ENCODE measurements at places on chromosomes 3 and 15.
A peak's percentile ranks its signal among the peaks of the same experiment; 100 is the strongest.

- DNase-seq: no peak
Observed at GRCh38 chr3:38738630-38739395, 77.2 kb downstream of the SCN10A start.

DNA sequence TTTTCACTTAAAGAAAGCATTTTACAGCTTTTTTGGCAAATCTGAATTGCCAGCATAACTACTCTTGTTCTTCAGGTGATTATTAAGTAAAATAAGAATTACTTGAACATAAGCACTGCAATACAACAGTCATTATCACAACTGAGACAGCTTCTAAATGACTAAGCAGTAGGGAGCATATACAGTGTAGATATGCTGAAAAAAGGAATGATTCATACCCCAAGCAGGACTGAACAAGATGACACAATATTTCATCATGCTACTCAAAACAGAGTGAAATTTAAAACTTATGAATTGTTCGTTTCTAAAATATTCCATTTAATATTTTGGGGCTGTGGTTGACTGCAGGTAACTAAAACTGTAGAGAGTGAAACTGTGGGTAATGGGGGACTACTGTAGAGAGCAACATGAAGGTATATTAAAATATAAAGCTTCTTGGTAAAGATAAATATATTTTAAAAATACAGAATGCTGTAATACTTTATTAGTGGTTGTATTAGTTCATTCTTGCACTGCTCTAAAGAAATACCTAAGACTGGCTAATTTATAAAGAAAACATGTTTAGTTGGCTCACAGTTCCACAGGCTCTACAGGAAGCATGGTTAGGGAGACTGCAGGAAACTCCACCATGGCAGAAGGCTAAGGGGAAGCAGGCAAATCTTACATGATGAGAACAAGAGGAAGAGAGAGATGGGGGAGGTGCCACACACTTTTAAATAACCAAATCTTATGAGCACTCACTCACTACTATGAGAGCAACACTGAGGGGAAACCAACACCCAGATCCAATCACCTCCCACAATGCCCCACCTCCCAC is 84.8 kb downstream of the DCLK3 start:
- no peak for DNase-seq

- DNase-seq: no peak
Observed at GRCh38 chr15:35244227-35244626, 159.1 kb upstream of the NANOGP8 start.

- DNase-seq: no peak
Observed at GRCh38 chr3:139326131-139326530, 17.7 kb upstream of the MRPS22 start.

- no peak for DNase-seq
Observed at GRCh38 chr3:107110596-107111305, 266.5 kb upstream of the CCDC54 start.

DNA sequence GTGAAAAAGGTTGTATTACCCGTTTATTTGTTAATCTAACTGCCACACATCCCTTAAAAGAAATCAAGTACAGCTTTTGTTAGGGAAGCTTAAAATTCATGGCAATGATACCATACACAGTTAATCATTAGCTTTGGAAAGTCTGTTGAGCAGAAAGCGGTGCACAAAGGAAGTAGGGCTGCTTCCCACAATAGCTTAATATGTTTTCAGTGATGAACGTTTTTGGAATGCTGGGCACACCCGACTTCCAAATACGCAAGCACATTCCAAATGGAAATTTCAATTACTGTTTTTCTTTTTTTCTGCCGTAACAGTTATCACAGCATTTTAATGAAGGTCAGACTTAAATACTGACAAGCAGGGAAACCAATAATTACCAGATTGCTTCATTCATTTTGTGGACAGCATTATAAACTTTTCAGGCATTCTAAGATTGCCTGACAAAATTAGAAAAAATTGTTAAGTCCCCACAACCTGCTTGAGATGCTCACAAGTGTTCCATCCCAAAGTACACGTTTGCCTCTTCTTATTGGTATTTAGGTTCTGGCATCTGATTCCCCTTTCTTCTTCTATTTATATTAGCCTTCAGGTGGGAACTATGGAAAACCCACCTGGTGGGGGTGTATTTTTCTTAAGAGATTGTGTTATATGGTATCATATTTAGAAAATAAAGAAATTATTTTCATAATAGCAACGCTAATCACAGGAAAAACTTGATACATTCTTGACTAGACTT is 1.1 kb upstream of the ECT2 start:
- no peak for DNase-seq

DNA sequence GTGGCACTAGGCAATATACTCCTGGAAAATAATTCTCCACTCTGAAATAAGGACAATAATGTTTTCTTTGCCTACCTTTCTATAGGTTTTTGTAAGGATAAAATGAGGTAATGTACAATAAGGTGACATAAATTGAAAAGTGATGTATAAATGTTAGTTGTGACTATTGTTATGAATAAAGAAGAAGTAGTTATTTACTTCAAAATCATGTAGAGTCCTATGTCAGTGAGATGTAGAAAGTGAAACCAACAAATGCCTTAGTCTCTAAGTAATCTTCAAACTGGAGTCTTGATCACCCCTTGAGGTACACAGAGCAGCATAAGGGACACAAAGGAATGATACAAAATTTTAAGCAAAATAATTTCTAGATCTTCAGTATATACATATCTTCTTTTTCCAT is 60.3 kb upstream of the TP63 start:
- no peak for DNase-seq

- no peak for DNase-seq
Observed at GRCh38 chr3:58049143-58049785, 41.0 kb downstream of the FLNB start.

- no peak for DNase-seq
Observed at GRCh38 chr3:126859415-126860246, 123.3 kb upstream of the PLXNA1 start.

DNA sequence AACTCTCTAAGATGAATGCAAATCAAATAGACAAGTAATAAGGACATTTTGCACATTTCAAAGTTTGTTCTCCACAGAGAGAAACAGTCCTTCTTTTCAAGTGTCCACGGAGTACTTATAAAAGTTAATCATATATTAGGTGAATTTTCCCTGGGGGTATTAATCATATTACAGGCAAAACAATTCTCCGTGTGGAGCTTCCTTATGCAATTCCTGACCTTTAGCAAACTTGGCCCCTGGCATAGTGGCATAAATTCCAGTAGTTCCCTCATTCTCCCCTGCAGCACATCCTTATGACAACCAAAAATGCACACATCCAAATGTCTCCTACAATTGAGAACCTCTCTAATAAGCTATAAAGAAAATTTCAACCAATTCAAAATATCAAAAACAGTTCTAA is 34.4 kb downstream of the FSIP1 start:
- no peak for DNase-seq

GRCh38 chr3:10273702-10274305 is 18.9 kb downstream of the GHRL start:
- DNase-seq: no peak

DNA sequence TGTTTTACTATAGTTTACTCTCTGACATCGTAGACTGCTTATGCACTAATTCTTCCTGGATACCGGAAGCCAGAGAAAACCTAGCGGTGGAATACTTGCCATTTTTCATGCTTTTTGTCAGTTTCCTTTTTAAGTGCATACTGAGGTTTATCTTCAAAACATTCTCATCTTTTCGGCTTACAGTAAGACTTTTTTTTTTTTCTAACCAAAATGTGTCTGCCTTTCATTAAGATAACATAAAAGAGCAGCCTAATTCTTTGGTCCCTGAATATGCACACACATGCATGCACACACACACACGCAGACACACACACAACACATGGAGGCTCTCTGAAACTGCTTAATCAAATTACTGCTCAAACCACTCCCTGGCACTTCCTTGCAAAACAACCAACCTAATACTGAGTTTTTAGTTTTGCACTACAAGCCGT is 1.3 kb downstream of the ZNF445 start:
- no peak for DNase-seq

- no peak for DNase-seq
Observed at GRCh38 chr3:188421836-188422540, 268.0 kb downstream of the LPP start.

- no peak for DNase-seq
Observed at GRCh38 chr3:46395210-46395661, 11.6 kb downstream of the CCR5AS start.

DNA sequence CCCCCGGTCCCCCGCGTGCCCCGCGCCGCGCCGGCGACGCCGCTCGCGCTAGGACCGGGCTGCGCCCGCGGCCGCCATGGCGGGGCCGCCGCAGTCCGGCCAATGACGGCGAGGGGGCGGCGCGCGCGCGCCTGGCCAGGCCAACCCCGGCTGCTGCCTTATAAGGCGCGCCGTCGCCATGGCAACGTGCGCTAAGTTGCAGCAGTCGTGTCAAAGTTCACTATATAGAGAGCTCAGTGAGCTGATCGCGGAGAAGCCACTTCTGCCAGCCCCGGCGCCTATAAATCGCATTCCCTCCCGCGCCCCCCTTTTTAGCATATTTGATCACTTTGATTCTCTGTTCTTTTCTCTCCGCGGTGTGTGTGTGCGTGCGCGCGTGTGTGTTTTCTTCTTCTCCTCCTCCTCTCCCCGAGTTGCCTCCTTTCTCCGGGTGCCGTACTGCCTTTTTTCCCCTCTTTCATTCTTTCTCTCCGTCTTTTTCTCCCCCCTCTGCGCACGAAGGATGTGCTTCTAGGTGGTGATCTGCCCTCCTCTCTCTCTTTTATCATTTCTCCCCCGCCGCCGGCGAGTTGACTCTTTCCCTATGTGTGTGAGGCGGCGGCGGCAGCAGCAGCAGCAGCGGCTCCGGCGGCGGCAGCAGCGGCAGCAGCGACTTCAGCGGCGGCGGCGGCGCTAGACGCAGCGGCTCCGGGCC is at the start of gene NR2F2:
Gene NR2F2, plus strand, starts transcription at position 251 of the 694 bp plus-strand sequence. CDS start 1,406 bp downstream, outside the sequence.
- peak; percentile 62 for DNase-seq

DNA sequence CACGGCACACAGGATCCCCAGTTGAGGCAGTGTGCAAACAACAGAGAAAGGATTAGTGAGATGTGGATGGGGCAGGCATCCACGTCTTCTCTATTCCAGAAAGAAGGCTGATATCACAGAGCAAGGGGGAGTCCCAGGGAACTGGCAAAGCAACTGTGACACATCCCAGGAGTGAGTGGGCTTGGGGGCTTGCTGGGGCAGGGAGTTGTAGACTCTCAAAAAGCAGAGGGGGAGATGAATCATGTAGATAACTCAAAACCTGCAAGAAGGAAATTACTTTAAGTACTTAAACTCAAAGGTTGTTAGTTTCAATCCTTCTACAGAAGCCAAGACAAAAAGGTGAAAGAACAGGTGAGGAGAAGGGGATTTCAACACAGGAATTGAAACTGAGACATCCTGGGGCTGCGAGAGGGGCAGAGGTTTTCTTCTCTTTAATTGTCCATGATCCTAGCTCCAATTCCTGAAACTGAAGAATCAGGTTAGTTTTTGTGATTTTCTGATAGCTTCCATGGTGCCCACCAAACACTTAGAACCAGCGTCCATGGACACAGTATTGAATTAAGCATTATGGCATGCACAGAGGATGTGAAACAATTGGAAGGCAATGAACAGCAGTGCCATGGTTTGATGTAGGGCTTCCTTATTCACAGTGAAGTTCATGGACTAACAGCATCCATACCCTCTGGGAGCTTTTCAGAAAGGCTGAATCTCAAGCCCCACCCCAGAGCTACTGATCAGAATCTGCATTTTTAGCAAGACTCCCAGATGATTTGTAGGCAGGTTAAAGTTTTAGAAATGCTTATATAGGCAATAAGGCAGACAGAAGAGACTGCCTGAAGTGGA is 52.0 kb downstream of the CCR3 start:
- peak; percentile 76 for DNase-seq

- DNase-seq: no peak
Observed at GRCh38 chr3:196970547-196971093, 2.0 kb upstream of the PIGZ start.

All from stimulated activated CD4-positive, alpha-beta T cell treated with anti-CD3 and anti-CD28 coated beads, Interleukin-2, amount 100 ng/mL, for 24 hours (primary cell).